NCI-H524 (cell line): ENCODE measurements at places on chromosomes 5 and 9.

GRCh38 chr9:136628268-136628667 lies 34.4 kb upstream of the EGFL7 start:
- DNase-seq = no peak

DNA sequence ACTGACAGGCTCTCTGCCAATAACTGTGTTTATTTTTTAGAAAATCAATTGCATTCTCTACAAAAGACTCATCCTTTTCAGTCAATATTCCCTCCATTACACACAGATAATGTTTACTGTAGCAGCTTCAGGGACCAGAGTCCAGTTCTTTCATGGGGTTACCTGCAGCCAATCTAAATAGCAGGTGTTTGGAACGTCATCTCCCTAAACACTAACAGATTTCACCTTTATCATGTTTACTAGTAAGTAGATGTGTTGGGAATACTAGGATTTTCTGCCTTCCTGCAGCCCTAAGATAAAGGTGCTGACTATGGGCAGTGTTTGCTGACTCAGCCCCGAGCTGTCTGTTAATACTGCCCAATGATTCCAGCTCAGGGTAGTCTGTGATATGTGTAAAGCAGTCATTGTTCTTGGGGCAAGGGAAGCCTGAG lies 447.0 kb downstream of the KIF4B start:
- DNase-seq = no peak

DNA sequence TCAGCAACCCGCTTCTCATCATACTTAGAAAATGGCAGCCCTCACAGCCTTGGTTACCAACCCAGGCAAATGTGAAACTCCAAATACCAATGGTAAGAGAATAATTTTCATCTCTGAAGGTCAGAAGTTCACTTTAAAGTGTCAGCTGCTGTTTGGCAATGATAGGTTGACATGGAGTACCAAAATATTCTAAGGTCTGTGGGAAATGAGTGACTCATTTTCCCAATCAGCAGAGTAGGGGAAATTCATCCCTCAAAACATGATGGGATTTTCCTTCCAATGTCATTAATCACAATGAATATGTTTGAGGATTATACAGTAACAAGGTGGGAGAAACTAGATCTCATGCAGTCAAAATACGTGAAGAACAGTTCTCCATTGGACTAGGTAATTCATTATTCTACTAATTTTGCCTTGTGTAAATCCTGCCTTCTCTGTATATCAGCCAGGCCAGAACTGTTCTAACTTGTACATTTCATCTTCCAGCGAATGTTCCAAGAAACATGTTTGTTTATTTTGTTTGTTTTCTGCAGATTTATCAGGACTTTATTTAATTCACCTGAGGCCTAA lies 53.1 kb upstream of the ERBIN start:
- DNase-seq = no peak

- DNase-seq = no peak
Measured at GRCh38 chr5:170643591-170643990, 139.8 kb downstream of the KCNIP1 start.

DNA sequence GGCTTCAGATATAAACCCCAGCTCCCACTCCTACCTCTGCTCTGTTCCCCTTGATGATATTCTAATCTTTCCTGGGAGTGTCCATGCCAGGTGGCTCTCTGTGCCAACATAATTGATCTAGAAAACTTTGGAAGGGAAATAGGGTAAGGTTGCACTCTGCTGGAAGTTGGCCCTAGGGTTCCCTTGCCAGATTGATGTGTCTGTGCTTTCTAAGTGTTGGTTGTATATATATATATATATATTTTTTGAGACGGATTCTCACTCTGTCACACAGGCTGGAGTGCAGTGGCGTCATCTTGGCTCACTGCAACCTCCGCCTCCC lies 23.6 kb downstream of the ACTL7B start:
- DNase-seq = no peak

GRCh38 chr5:153086486-153086885 lies 404.0 kb upstream of the GRIA1 start:
- DNase-seq = no peak

GRCh38 chr5:83209963-83210362 lies 132.6 kb downstream of the XRCC4 start:
- no peak for DNase-seq

- DNase-seq = no peak
Measured at GRCh38 chr9:131227959-131228460, 48.3 kb downstream of the FAM78A start.

DNA sequence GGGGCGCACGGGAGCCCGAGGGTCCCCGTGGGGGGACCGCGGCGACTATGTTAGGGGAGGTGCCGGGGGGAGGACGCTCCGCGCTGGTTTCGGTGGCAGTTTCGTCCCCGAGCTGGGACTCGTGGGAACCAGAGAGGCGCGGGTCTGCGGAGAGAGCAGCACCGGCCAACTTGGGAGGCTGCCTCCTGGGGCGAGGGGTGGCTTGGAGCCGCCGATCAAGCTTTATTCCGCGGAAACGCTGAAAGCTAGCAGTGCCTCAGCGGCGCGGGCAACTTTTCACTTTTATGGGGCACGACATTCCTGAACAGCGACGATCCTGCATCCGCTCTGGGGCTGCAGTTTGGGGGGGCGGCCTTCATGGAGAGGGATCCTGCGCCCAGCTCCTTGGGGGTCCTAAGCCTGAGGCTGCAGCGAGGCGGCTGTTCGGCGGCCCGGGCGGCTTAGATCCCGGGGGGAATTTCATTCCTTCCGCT lies 369 bp downstream of the OCLN start:
- no peak for DNase-seq

GRCh38 chr9:32487981-32488380 lies 38.0 kb downstream of the RIGI start:
- no peak for DNase-seq

GRCh38 chr5:40685193-40685592 lies 5.5 kb downstream of the PTGER4 start:
- DNase-seq = no peak

DNA sequence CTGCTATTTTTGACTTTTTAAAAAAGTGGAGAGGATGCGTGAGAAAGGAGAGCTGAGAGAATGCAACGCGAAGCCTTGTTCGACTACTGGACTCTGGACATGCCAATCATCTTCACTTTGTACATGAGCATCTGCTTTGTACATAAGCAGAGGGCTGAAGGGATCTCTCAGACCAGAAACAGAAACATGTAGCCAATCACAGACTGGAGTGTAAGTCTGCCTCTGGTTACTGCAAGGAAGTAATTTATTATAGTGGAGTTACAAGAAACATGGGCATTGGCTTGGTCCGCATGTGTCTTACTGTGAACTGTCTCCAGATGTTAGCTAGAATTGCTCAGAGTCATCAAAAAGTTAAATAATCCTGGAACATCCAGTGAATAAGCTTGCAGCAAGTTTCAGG lies 190.0 kb upstream of the GRAMD2B start:
- no peak for DNase-seq

GRCh38 chr5:81948349-81948748 lies 23.5 kb upstream of the ATG10 start:
- no peak for DNase-seq

- no peak for DNase-seq
Measured at GRCh38 chr5:98721231-98721928, 52.1 kb upstream of the RGMB start.

- no peak for DNase-seq
Measured at GRCh38 chr9:530681-531080, 310.8 kb upstream of the DMRT1 start.

GRCh38 chr5:127330116-127330515 lies 39.5 kb downstream of the MEGF10 start:
- no peak for DNase-seq

- DNase-seq = no peak
Measured at GRCh38 chr5:81427566-81427965, 33.6 kb upstream of the ACOT12 start.

DNA sequence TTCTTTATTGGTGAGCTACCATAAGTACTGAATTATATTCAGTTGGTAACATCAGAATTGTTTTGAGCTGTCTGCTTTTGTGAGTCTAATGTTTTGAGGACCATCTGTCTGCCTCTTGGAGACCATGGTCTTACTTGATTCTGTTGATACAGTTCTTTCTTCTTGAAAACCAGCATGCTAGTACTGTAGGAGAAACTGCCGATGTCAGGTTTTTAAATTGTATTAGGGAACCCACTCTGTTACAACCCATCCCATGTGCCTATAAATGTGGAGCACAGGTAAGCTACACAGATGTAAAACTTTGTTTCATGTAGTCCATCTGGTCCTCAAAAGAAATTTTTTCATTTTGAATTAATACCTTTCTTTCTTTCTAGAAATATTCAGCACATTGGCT lies 103.4 kb upstream of the DMRTA1 start:
- DNase-seq = peak; percentile 81

GRCh38 chr5:132110930-132111329 lies 37.3 kb downstream of the CSF2 start:
- DNase-seq = no peak

DNA sequence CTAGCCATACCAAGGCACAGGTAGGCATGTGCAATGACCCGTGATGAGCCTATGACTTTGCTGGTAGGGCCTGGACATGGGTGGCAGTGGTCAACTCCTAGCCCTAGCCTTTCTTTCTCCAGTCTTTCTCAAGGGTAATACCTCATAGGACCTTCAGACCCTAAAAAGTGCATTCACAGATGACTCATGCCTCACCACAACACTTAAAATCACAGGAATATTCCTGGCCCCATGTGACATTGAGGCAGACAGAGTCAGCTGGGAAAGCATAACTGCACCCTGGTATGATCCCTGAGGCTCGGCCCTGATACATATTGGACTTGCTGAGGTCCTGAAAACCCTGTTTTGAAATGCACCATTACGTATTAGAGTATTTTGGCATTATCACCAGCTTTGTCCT lies 449.5 kb downstream of the HINT1 start:
- DNase-seq = no peak

DNA sequence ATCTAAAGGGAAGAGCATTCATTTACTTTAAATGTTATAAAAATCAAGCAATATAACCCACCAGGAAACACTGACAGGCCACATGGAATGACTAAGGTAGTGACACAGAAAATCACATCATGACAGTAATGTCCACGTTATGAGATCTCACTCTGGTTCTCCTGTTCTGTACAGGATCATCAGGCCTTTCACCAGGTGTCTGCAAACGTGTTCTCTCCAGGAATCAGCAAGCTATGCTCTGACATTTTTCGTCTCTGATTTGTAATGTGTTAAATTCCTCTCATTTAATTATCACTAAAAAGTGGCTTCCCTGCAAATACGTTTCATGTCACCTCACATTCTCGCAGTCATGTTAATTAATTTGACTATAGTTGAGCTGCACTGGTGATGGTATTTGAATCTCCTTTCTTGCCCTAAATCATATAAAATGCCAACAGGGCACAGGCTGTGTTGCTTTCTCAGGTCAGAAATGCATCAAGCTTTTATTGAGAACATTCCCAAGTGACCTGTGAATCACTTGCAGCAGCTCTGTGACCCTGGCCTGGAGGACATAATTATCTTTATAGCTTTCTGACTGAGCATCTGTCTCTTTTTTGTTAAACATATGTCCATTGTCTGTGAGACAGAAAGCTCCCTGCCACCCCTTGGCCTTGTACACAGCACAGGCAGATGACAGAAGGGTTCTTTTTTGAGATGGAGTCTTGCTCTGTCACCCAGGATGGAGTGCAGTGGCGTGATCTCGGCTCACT lies 196.2 kb downstream of the DIRAS2 start:
- peak; percentile 74 for DNase-seq

- no peak for DNase-seq
Measured at GRCh38 chr5:20959347-20959746, 971.3 kb upstream of the CDH18 start.

- DNase-seq = no peak
Measured at GRCh38 chr5:165290535-165290934, 1785.1 kb downstream of the MAT2B start.

DNA sequence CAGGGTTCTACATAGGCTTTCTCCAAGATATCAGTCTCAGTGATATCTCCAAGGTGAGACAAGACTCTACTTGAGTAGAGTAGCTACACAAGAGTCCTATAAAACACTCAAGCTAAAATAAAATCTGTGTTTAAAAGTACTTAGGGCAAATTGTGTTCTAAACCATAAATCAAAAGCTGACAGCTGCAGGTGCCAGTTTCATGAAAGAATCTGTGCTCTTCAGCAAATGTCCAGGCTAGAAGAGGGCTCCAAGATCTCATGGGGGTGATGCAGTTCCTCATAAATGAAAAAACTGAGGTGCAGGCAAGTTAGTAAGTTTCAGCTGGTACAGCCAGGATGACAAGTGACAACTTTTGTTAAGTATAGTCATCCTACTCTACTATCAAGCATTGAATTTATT lies 142.8 kb upstream of the TNPO1 start:
- DNase-seq = no peak

- DNase-seq = no peak
Measured at GRCh38 chr5:157539503-157540022, 36.0 kb downstream of the ADAM19 start.

- DNase-seq = no peak
Measured at GRCh38 chr5:157069949-157070348, 11.0 kb upstream of the HAVCR1 start.

DNA sequence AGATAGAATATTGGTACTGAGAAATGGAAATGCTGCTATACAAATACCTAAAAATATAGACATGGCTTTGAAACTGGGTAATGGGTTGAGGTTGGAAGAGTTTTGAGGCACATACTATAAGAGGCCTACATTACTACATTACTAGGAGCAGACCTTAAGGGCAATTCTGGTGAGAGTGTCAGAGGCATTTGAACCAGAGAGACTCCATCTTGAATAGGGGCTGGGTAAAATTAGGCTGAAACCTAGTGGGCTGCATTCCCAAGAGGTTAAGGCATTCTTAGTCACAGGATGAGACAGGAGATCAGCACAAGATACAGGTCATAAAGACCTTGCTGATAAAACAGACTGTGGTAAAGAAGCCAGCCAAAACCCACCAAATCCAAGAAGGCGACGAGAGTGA lies 104.6 kb upstream of the ADRA1B start:
- no peak for DNase-seq

DNA sequence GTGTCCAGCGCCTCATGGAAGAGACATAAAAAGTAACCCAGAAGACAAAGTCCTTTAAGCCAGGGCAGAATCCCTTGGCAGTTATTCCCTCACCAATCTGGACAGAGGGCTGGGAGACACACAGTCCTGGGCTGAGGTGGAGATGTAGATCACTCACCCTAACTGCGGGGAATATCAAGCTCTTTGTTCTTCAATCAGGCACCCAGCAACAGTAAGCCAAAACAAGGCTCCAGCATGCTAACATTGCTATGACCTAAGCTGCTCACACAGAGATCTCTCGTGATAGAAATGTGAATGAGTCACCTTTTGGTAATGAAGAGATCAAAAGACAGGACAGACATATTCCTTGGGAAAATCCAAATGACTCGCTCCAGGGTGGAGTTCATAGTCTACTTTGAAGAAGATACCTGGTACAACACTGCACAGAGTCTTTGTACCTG lies 101.3 kb downstream of the FBN2 start:
- no peak for DNase-seq
